Gastroesophageal sphincter (tissue), 4 donors: ENCODE measurements at places on chromosomes 3 and 15. TPM values are rescaled to one million over a fixed set of nuclear protein-coding genes. Genes with fewer than 3 reads are reported as not detected.

Gene CNTN3
- total RNA-seq, result 17.3 TPM

Gene VEPH1
- total RNA-seq, result 2.3 TPM

Gene ERC2
- 0.81 TPM for total RNA-seq

DNA sequence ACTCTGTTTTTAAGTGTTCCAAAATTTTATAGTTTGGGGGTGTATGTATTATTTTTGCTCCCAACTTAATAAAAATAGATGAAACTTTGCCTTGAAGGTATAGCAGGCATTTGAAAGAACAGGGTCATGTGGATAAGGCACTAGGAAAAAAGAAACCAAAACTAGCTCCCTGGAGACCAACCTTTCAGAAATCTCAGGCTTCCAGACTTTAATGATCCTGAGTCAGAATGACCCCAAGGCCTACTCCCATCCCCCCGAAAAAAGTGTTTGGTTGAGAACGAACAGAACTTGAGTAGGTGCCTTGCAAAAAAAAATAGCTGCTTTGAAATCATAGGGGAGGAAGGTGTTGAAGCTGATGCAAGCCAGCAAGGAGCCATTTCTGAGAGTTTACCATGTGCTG, 309.5 kb downstream of the THSD4 start:
- ATAC-seq, result no peak

- no peak for ATAC-seq
These were observed 8.0 kb downstream of the USP13 start for GRCh38 chr3:179660872-179661271.

DNA sequence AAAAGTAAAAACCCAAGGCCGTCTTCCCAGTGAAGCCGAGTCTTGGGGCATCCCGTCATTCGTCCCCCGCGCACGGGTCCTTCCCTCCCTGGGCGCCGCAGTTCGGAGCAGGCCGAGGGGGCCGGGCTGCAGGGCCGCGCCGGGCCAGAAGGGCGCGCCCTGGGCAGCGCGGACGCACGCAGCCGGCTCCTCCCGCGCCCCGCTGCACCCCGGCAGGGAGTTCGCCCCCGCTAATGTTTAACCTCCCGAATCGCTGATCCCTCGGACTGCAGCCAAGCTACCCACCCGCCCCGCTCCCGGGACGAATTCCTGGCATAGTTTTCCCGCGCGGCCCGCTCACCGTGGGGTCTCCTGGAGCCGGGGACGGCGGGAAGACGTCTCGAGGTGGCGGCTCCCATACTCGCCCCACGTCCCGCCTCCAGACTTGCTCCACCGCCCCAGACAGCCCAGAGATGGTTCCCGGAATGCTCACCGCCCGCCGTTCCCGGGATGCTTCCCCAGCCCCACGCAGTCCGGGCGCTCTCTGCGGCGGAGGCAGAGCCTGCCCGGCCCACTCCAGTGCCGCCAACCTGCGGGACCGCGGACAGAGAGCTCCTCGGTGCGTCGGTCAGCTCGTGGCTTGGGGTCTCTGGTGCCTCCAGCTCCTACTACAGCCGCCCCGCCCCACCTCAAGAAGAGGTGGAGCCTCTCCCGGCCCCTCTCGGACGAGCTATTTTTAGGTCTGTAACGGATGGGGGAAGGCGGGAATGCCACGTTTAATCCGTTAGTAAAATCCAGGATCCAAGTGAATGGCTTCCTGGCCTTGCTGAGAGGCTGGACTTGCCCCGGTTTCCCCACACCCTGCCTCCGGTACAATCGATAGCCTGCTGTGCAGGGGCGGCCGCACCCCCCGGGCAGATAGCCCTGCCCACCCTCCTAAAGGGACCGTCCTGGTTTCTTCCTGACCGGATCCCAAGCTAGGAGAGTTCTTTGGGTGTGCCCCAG, at the start of gene DZIP1L:
Gene DZIP1L, minus strand, starts transcription at position 621 of the 984 bp plus-strand sequence. CDS start 11,637 bp downstream, outside the sequence.
- ATAC-seq, result peak; percentile 90

GRCh38 chr3:68328049-68328448, 604.3 kb downstream of the TAFA4 start:
- no peak for ATAC-seq

GRCh38 chr3:76044601-76045600, 259.6 kb upstream of the ZNF717 start:
- no peak for ATAC-seq

DNA sequence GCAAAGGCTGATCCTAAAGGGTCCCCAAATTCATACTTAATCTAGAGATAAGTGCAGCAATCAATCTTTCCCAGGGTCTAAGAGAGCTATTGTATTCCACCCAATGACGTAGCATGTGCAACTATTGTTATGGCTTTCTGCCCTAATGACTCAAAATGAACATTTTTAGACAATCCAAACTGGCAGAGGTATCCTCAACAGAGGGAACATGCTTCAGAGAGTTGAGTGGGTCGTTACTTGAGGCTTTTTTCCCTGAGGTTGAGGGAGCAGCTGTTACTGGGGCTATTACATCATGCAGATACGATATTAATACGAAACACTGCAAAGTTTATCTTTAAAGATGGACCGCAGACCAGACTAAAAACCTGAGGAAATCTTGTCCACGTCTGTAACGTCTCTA, 278.3 kb upstream of the WNT5A start:
- no peak for ATAC-seq
